ENCODE measurements at places on chromosomes 6 and 20.

DNA sequence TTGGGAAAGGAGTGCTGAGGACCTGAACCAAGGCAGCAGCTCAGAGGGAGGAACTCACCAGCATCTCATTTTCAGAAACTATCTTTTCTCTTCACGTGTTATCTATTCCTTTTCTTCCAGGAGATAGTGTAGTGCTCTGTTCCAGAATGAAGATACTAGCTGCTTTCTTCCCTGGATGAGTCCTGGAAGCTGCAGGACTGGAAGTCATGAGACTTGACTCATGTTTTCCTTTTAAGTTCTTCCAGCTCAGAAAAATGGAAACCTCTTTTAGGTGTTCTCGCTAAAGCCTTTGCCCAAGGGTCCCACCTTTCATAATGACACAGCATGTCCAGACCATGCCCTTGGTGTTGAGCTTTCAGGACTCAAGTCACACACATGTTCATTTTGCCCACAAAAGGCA is 106.7 kb downstream of the UNC5CL start:
- no peak for DNase-seq

- no peak for DNase-seq
These were observed 31.2 kb downstream of the HLA-E start for GRCh38 chr6:30520522-30520921.

DNA sequence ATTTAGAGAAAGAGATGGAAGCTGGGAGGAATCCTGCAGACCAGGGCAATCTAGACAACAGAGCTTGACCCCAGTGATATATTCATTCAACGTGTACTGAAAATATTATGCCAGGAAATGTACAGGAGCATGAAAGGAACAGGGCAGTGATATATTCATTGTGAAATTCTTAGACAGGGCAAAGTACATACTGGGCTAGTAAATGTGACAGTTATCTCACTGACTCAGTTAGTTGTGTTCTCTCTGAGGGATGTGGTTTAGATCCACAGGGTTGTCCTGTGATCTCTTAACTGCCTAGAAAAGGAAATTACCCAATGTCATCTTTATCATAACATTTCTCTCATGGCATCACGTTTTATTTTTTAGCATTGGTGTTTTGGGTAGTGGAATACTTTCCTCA is 891.3 kb downstream of the EYS start:
- no peak for DNase-seq

DNA sequence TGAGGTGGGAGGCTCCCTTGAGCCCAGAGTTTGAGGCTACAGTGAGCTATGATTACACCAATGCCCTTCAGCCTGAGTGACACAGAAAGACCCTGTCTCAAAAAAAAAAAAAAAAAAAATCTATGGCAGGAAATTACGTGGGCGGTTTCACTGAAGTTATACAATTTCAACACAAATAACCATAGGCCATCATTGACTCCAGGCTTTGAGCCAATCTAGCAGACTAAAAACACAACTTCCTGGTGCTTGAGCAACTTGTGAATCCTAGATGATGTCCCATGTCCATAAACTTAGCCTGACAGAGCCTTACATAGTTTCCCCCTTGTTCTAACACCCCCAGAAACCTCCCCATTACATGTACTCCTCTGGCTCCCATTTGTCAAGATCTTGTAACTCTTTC is 131.8 kb downstream of the QRSL1 start:
- no peak for DNase-seq

- DNase-seq, result no peak
These were observed 162.6 kb downstream of the CARMIL1 start for GRCh38 chr6:25441663-25442270.

DNA sequence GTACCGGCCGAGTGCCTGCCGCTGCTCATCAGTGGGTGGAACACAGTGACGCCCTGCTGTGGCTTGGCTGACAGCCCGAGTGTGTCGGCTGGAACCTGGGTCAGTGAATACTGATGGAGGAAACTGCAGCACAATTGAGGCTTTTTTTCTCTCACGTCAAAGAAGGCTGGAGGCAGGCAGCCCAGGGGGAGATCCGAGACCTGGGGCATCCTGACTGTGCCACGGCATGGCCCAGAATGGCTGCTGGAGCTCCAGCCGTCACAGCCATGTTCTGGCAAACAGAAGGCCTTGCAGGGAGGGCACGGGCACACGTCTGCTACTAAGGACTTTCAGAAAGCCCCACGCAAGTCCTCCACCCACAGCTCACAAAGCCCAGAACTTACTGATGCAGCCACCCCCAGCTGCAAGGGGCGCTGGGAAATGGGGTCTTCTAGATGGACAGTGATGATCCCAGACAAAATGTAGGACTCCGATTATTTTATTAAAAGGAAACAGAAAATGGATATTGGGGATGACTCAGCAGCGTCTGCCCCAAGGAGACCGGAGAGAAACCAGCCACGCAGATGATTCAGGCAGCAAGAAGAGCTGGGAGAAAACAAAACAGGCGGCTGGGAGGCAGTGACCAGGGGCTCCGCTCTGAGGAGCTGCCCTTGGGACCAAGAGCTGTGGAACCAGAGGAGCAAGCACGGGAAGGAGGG is 140.0 kb downstream of the TAF4 start:
- DNase-seq, result no peak

DNA sequence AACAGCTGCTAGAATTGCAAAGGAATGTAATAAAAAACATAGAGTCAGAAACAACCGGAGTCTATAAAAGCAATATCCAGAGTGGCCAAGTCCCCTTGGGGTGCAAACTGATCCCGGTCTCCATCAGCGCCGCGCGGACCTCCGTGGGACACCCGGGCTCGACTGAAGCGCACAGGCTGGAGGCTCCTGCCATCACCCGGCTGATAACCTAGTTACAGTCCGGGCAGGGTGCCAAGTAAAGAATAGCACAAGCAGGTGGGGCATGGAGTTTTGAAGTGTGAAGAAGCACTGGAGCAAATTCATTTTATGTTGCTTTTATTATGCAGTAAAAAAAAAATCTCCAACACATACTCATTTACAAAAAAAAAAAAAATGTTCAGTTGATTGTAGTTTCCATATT is 205.1 kb upstream of the GMDS start:
- no peak for DNase-seq

DNA sequence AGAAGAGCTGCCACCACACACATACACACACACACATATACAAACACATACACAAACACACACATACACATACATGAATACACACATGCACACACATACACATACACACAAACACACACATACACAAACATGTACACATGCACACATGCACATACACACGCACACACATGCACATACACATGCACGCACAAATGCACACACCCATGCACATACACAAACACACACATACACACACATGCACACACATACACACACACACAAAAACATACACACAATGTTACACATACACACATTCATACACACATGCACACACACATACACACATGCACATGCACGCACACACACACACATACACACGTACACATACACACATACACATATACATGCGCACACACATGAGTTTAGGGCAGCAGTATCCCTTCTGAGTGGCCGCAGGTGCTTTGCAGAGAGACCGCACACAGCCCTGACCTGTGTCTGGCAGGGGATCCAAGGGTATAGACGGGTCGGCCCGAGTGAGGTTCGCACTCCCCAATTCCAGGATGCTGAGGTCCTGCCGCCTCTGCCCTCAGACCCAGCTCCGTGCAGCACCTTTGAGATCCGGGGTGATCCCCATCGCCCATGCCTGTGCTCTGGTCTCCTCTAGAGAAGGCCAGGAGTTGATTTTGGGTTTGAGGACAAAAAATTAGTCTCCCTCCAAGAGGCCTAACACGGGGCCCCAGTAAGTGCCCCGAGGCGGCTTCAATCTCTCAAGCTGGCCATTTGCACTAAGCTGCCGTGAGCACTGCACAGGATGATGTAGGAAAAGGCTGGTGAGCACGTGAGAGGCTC is 56.8 kb downstream of the TMEM242 start:
- DNase-seq, result no peak

DNA sequence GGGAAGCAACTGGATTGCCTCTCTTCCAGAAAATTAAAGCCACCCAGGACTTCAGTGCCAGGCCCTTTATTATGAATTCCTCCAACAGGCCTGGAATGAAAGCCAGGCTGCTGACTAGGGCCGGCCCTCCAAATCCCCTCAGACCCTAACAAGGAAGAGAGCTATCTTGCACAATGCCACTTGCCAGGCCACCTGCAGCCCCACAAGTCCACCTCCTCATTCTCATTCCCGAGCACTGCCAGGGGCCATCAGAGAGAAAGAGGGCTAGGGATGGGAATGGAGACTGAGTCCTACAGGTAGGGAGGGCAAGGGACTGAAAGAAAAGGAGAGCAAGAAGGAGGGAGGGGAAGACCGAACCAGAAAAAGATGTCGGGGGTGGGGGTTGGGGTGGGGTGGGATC is 86.5 kb downstream of the MRPL14 start:
- DNase-seq, result no peak

DNA sequence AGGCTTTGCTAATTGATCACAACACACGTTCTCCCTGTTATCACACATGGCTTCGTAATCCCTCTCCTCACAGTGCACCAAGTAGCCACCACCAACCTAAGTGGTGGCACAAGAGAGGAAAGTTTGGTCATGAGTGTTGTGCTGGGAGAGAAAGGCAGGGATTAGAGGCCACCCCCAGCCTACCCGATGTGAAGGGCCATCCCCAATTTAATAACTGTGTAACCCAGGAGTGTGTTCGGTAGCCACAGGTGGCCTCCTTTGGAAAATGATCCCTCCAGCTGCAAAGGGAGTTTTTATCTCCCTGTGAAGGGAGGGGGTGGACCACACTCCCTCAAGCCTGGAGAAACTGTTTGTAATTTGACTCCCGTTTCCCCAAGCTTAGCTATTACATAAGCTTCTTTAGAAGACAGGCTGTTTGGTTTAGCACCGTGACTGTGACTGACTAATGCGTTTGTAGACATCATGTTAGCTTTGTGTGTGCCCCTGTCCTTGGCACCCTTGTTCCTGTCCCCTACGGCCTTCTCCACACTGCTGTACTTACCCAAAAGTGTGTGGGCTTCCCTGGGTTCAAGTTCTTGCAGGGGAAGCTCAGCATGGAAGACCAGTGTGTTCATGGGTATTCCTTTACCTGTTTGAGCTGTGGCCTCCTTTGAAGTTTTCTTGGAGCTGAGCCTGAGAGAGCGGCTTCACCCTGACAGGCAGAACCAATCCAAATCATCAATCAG is 20.6 kb downstream of the PPP1R16B start:
- DNase-seq, result no peak

GRCh38 chr6:52390361-52390727 is 28.4 kb downstream of the PAQR8 start:
- DNase-seq, result no peak

GRCh38 chr6:166720856-166721255 is 93.8 kb upstream of the RPS6KA2 start:
- no peak for DNase-seq

- DNase-seq, result no peak
These were observed 570.5 kb upstream of the CITED2 start for GRCh38 chr6:139944976-139945375.

- DNase-seq, result no peak
These were observed 121.3 kb downstream of the DOK5 start for GRCh38 chr20:54596651-54597050.

- DNase-seq, result no peak
These were observed 95.5 kb upstream of the LGSN start for GRCh38 chr6:63415286-63415685.

DNA sequence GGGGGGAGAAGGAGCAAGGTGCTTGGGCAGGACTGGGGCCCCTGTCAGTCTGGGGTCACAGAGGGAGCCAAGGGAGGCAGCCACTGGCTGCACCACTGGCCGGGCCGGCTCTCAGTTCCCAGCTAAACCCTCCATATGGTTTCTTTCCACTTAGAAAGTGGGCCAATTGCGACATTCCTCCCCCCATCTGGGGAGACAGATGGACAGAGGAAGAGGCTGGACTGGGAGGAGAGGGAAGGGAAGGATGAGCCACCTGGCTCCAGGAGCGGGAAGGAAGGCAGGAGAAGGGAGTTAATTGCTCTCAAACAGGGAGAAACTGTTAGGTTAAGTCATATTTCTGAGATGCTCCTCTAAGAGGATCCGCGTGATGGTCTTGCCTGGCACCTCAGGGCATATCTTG is 82.2 kb downstream of the GRM4 start:
- no peak for DNase-seq

DNA sequence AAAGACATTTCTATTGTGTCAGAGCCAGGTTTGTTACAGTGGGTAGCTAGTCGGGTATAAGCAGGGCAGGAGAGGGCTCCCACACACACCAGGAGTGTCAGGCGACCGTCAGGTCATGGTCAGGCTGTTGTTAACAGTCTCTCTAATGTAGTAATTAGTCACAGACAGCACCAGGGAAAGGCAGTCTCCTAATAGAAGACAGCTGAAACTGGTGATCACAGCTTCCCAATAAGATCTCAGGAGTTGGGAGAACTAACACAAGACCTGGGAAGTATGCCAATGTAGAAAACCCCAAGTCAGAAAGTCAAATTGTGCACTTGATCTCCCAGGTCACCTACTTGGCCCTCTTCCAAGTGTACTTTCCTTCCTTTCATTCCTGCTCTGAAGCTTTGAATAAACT is 53.0 kb upstream of the GPR6 start:
- no peak for DNase-seq

DNA sequence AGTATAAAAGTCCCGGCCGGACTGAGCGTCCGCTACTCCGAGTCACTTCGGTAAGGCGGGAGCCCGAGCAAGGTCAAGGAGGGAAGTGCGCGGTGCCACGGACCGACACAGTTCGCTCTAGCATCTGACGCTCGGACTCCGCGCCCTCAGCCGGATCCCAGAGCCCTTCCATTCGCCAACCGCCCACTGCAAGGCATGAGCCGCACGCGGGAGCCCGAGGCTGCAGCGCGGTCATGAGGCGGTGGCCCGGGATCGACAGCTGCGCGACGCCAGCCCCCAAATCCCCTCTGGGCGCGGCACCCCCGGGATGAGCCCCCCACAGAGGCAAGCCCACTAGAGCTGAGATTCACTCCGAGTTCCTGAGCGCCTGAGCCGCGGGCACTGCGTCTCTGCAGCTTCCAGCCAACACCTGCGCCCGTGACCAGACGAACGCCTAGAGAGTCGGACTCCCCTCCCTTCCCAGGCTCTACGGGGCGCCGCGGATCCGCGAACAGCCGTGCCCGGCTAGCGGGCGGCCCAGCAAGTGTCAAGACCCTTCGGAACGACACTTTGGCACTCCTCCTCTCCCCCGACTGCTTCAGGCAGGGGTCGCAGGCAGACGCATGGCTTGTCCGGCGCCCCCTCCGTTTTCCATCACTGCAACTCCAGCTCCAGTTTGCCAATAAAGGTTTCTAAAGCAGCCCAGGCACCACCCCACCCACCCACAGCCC is 725 bp upstream of the ISM1 start:
- DNase-seq, result peak; percentile 21

DNA sequence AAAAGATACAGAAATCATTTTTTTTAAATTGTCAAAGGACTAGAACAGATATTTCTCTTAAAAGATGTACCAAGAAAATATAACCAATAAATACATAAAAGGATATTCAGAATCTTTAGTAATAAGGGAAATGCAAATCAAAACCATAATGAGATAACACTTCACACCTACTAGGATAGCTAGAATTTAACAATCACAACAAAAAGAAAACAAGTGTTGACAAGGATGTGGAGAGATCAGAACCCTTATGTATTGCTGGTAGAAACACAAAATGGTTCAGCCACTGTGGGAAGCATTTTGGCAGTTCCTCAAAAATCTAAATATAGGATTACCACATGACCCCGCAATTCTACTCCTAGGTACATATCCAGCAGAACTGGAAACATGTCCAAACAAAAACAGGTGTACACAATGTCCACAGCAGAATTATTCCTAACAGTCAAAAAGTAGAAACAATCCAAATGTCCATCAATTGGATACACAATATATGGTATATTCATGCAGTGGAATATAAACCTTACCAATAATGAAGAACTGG is 211.0 kb downstream of the LRFN2 start:
- DNase-seq, result no peak

- no peak for DNase-seq
These were observed 54.3 kb upstream of the NFATC2 start for GRCh38 chr20:51596668-51597388.

- DNase-seq, result no peak
These were observed 23.6 kb downstream of the GTF2H5 start for GRCh38 chr6:158191761-158192160.

Measured in activated T-cell treated with anti-CD3 and anti-CD28 coated beads for 48 hours (primary cell).